ENCODE measurements at places on chromosomes 13 and 19.

DNA sequence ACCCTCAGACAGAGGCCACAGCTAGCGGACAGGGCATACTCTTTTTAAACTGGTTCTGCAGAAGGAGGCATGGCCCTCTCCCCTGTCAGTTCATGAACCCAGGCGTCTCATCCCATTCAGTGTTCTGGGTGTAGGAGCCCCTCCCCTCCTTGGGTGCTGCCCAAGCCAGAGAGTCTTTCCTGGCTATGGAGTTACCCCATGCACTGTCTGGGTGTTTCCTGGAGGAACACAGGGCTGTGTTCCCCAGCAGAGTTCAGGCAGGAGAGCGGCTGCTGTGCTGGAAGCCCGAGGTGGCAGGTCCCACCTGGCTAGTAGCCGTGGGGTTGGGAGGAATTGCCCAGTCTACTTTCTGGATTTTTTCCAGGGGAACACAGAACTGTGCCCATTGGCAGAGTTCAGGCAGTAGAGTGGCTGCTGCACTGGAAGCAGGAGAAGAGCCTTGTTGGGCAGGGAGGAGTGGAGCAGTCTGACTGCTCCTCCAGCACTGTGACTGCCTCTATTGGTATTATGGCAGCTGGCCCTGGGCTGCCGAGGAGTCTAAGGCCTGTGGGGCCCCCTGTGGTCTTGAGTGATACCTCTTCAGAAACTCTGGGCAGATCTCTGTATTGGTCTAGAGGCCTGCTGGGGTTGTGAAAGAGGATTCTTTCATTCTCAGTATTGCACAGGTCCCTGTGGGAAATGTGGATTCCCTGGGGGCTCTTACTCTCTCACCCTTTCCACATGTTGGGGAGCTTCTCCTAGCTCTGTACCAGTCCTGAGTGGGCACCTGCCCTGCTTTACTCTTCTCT is 168.3 kb downstream of the PCDH20 start:
- DNase-seq, result no peak

DNA sequence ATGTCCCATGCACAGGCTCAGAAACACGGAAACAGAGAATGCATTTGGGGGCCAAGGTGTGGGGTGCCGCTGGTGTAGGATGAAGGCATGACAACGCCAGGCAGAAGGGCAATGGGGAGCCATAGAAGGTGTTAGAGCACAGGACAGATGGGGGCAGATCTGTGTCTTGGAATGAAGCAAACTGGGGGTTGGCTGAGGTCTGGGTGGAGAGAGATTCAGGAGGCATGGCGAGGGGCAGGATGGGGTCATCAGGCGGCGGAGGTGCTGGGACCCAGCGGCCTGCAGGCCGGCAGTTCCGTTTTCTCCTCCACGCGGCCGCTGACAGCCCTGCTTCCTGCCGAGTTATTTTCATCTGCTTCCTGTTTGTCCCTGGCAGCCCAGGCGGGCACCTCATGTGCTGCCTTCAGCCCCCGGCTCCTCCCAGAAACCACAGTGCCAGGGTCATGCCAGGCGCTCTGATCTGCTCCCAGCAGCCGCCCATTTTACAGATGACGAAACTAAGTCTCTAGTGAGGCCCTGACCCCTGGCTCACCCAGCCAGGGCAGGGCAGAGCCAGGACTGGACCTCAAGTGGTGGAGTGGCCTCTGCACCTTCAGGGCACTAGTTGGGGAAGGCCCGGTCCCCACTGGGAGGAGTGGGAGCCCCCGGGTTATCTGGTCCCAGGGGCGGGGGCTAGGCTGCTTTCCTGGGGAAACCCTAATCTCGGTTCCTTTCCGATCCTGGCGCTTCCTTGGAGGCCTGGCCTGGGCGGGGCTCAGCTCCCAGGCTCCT is 2.2 kb downstream of the ARHGAP45 start:
- no peak for DNase-seq

GRCh38 chr19:55433292-55433691 is 9.8 kb downstream of the SHISA7 start:
- DNase-seq, result no peak

GRCh38 chr13:79966493-79966895 is 374.4 kb downstream of the SPRY2 start:
- no peak for DNase-seq

DNA sequence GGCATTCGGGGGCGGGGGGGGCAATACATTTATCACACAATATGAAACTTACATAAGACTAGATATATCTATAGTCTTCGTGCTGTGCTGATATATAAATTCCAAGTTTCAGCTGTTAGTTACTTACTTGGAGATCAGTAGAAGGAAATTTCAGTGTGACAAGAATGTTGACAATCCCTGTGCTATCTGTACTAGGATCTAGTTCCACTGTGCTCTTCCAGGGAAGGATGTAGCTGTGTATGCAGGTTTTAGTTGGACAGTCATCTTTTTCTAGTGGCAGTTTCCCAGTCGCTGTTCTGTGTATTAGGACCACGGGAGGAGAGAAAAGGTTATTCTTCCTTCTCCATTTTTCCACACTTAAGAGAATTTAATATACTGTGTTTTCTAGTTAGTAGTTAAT is 3.2 kb upstream of the TRIM13 start:
- DNase-seq, result no peak

- no peak for DNase-seq
Observed at GRCh38 chr13:39892721-39893685, 237.5 kb downstream of the COG6 start.

DNA sequence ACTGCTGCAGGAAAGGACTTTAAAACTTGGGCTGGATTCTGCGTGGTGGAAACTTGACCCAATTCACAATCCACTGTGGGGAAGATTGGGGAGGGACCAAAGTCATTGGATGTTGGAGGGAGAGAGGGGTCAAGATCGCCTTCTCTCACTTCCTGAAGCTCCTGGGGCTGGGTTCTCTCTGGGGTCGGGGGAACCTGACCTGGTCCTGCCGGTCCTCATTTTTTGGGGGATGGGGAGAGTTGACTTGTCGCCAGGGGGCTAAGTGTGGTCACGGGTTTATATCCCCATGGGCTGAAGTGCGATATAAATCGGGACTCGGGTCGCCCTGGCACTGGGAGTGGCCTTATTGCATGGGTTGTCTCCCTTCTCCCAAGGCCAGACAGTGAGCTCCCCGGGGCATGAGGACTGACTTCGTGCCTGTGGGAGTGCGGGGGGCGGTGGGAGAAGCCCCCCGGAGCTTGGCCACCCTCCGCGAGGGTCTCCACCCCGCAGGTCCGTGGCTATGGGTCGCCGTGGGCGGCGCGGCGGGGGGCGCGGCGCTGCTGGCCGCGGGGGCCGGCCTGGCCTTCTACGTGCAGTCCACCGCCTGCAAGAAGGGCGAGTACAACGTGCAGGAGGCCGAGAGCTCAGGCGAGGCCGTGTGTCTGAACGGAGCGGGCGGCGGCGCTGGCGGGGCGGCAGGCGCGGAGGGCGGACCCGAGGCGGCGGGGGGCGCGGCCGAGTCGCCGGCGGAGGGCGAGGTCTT is 6.3 kb downstream of the ICAM5 start:
- no peak for DNase-seq

GRCh38 chr13:49536144-49536873 is 40.6 kb downstream of the PHF11 start:
- DNase-seq, result no peak

DNA sequence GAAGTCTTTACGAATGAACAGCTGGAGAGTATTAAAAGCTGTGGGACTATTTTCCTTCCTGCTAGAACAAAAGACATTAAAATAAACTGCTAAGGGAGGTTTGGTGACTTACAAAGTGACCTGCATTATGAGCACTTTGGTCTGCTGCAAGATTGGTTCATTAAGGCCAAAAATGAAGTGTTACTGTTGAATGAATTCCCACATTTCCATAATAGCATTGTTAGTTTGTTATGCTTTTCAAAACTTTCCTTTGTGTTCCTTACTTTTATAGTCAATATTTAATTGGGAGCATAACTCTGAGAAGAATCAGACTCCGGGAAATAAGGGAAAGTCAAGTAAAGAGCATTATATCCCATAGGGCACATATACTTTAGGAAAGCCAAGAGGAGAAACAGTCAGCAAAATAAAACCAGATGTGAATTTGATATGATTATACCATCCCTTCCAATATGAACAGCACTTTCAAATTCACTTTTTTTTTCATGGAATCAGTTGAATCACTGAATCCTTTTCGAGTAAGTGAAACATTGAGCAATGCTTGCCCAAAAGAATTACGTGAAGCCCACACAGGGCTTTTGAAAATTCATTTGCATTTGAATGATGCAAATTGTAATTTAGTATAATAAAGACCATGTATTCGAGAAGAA is 112.6 kb downstream of the KCTD12 start:
- no peak for DNase-seq

DNA sequence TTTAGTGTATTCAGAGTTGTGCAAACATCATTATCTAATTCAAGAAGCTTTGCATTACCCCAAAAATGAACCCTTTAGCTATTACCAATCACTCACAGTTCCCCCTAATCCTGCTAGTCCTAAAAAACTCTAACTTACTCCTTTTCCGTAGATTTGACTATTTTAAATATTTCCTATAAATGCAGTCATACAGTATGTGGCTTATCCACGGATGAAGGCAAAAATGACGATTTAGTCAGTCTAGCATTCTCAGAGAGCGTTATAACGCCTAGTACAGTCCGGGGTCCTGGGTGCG is 587 bp upstream of the ZNF383 start:
- DNase-seq, result no peak

DNA sequence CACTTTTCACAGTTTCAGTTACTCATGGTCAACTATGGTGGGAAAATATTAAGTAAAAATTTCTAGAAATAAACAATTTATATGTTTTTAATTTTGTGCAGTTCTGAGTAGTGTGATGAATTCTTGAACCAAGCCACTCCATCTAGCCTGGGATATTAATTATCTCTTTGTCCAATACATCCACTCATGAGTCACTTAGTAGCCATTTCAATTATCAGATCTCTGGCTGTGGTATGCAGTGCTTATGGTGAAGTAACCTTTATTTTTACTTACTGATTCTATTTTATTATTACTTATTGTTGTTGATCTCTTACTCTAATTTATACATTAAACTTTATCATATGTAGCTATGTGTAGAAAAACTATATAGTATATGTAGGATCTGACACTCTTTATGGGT is 128.9 kb upstream of the KLHL1 start:
- no peak for DNase-seq

DNA sequence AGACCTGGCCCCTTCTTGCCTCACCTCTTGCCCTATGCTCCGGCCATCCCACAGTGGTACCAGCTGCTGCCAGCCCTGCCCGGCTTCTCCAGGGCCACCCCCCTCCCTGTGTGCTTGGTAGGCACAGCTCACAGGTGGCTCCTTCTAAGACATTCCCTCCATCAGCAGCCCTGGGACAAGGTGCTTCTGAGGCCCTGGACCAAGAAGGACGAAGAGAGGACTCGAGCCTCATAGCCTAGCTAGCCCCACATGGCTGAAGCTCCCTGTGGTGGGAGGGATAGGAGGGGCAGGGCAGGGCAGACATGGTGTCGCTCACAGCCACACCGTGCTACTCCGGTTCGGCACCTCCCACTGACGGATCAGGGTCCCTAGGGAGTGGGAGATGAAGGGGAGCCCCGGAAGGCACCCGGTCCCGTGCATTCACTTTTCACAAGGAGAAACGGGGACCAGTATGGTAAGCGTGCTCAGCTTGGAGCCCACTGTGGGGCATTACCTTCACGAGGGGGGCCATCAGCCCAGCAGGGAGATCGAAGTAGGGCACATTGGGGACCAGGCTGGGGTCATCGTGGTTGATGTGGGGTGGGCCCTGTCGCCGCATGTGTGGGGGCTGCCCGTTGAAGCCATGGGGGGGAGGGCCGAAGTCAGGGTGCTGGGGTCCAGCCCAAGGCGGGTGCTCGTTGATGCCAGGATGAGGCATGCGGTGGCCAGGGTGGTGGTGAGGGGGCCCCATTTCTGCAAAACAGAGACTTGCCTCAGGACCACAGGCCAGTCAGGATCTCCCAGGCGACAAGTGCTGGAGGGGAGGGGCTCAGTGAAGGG is 19.5 kb downstream of the CHERP start:
- no peak for DNase-seq

DNA sequence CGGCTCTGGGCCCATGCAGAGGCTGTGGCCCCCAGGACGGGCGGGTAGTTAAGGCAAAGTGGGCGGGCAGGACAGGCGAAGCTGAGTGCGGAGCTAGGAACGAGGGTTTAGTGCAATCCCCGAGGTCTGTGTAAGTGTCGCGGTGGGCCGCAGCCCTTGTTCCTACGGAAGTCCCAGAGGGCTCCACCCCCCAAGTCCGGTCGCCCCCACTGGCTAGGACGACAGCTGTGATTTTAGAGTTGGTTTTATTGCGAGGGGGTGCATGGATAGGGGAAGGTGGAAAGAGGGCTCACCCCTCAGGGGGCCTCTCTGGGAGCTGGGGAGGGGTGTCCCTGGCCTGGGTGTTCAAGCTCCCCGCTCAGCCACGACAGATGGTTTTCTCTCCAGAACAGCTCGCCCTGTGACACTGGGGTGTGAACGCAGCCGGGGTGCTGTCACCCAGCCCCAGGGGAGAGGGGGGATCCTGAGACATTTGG is 21.7 kb downstream of the ZBTB7A start:
- DNase-seq, result no peak

- no peak for DNase-seq
Observed at GRCh38 chr13:102907016-102907756, 61.4 kb downstream of the ERCC5 start.

DNA sequence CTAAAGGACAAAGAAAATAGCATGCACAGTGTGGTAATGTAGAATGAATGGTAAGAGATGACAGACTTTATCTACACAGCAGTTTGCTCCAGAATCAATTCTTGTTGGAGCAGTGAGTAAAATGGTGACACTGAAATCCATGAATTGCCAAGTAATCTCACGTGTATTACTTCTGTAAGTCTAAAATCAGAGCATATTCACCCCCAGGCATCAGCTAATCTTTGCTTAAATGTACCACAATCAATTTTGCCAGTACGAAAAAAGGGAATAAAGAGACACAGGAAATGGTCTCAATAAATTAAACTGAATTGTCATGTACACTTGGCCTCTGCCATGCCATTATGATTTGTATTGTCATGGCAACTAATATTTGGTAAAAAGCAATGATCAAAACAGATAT is 294.2 kb downstream of the PCDH17 start:
- DNase-seq, result no peak

DNA sequence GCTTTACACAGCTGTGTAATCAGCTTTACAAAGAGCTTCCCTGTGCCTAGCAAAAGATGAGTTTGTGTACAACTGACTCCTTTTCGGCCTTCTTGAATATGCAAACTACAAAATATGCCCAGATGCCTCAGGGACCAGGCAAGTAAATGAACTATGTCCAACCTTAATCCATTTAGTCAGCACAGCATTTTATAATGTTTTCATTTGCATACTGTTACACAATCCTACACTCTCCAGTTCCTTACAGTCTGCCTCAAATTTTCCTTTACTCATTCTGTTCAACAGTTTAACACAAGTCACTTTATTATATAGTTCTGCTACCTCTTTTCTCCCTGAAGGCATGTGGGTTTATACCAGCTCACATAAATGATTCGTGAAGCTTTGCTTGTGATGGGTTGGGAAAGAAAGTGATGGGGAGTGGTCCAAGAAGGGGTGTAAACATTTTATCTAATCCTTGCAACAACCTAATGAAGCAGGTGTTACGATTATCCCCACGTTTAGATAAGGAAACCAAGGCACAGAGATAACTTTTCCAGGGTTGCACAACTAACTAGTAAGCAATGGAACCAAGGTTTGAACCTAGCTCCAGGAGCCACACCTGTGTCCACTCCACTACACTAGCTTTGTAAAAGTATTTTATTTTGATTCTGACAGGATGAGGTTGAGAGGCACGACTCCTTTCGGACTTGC is 3.3 kb upstream of the USP12 start:
- no peak for DNase-seq

Measured in AG04449 (cell line).